ENCODE measurements at places on chromosomes 1 and 21.

- DNase-seq = no peak
Measured at GRCh38 chr1:223820971-223821370, 24.8 kb downstream of the TP53BP2 start.

- DNase-seq = no peak
Measured at GRCh38 chr1:164912290-164912689, 353.3 kb downstream of the PBX1 start.

- no peak for DNase-seq
Measured at GRCh38 chr21:37627074-37627473, 260.5 kb downstream of the DYRK1A start.

GRCh38 chr1:206463137-206463536 lies 7.1 kb upstream of the IKBKE start:
- DNase-seq = no peak

DNA sequence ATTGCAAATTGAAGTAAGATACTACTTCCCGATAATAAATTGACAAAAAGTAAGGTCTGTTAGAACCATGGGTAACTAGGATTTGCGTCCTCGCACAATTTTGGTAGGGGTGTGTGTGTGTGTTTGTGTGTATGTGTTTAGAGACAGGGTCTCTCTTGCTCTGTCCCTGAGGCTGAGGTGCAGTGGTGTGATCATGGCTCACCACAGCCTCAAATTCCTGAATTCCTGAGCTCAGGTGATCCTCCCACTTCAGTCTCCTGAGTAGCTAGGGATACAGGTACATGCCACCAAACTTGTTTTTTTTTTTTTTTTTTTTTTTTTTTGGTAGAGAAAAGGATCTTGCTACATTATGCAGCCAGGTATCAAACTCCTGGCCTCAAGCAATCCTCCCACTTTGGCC lies 209.2 kb upstream of the ESRRG start:
- DNase-seq = no peak

DNA sequence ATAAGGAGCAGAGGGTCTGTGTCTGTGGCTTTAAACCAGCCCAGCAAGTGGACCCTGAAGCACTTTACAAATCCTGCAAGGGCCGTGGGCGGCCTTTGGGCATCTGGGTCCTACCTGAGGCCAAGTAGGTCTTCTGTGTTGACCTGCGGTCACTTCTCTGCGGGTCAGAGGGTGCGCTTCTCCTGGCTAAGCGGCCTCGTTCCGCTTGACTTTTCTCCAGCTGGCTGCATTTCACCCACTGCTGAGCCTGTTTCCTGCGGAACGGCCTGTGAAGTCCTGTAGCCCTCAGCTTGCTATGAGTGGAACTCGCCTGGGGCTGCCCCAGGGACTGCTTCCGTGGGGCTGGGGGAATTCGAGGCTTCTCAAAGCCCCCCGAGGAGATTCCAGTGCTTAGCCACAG lies 43.3 kb downstream of the SLC37A1 start:
- DNase-seq = no peak
